ENCODE measurements at places on chromosomes 2 and 18. TPM values are rescaled to one million over a fixed set of nuclear protein-coding genes. Genes with fewer than 3 reads are reported as not detected.

GRCh38 chr2:180707175-180707883 is 273.1 kb upstream of the UBE2E3 start:
- DNase-seq = no peak

DNA sequence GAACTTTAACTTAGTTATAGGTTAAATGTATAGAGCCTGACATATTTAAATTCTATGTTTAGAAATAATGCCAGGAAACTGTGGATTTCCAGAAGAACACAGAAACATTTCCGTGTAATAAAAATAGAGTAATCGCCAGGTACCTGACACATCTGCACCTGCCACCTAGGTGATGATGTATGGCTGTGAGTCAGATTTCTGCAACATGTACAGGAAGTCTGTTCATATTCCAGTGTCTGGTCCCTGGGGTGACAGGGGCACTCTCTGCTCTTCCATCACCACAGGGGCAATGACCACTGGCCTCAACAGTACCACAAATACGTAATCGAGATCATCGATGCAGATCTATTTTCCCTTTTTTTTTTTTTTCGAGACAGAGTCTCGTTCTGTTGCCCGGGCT is 101.1 kb upstream of the LPIN2 start:
- no peak for DNase-seq

GRCh38 chr2:139078376-139078775 is 298.2 kb upstream of the NXPH2 start:
- DNase-seq = no peak

GRCh38 chr18:76188097-76188496 is 306.9 kb downstream of the ZNF516 start:
- DNase-seq = no peak

- DNase-seq = no peak
Observed at GRCh38 chr2:57701391-57701791, 345.2 kb upstream of the VRK2 start.

DNA sequence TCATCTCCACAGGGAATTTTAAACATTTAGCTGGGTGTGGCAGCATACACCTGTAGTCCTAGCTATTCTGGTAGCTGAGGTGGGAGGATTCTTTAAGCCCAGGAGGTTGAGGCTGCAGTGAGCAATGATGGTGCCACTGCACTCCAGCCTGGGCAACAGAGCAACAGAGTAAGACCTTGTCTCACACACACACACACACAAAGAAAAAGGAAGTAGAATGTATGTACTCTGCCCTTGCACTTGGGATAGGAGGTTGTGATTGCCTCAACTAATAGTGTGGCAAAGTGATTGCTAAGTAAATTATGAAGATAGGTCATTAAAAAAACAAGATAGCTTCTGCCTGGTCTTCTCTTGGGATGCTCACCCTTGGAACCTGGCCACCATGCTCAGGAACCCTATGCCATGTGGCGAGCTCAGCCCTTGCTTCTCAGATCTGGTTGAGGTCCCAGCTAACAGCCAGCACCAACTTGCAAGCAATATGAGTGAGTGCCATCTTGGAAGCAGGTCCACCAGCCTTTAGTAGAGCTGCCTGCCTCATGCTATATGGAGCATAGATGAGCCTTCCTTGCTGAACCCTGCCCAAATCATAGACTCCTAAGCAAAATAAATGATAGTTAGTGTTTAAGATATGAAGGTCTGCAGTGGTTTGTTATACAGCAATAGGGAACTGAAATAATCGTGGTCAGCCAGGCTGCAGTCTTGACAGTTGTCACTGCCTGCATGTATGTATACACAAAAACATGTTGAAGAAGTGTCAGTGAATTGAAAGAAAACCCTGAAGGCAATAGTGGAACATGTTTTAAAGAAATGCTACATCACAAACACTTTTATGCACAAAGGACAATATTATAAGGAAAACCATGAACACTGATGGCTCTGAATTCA is 30.1 kb upstream of the PNO1 start:
- DNase-seq = no peak

DNA sequence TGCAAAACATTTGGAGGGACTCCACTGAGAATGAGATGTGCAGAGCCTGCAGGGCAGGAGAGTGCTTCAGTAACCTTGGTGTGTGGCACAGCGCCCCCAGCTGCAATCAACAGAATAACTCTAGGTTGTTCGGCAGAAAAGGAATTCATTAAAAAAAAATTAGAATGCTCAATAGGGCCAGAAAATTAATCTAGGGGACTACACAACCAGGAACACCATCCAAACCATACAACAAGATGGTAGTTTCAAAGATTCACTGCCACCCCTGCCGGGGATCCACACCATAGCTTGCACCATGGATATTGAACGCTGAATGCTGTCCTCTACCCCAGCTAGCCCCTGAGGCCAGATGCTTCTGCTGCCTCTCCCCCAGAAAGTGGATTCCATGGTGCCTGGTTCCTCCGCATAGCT is 50.1 kb downstream of the THUMPD2 start:
- no peak for DNase-seq

DNA sequence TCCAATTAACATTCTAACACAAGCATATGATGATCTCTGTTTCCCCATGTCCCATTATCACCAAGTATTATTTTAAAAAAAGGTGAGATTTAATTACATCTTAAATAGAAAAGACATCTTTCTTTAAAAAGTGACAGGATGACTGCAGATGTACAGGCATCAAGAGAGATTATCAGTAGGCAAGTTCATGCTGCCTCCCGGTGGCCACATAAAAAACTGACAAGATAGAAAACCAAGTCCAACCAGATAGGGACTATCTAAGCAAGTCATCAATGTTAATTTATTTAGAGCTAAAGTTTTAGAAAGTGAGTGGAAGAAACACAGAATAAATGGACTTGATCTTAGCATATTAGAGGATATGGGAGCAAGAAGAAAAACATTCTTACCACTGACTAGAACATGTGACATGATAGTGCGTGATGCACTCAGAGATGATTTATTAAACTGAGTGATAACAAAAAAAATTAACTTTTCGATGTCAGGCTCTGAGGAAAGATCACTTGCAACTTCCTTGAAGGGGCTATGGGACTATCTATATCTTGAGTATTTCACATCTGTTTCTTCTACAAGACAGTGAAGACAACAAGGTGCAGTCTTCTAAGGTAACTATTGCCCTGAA is 5.4 kb upstream of the TDRD15 start:
- DNase-seq = peak; percentile 1

GRCh38 chr18:48193521-48194492 is 215.4 kb downstream of the ZBTB7C start:
- no peak for DNase-seq

- DNase-seq = no peak
Observed at GRCh38 chr2:1660656-1661640, 83.4 kb downstream of the PXDN start.

DNA sequence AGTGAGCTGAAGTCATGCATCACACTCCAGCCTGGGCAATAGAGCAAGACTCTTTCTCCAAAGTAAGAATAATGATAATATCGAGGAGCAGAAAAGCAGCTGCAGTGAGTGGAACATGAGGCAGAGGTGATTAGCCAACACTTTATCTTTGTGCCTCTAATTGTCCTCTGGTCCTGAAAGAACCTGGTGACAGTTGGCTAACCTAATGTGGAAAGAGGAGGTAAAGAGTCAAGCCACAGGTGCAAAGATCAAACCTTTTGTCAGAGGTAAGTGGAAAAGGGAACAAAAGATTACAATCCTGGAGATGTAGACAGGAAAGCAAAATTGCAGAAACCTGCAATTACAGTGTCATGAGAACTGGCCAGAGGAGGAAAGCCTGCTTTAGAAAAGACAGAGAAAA is 53.5 kb upstream of the LCLAT1 start:
- no peak for DNase-seq

- DNase-seq = no peak
Observed at GRCh38 chr18:58605027-58606020, 23.6 kb downstream of the ALPK2 start.

DNA sequence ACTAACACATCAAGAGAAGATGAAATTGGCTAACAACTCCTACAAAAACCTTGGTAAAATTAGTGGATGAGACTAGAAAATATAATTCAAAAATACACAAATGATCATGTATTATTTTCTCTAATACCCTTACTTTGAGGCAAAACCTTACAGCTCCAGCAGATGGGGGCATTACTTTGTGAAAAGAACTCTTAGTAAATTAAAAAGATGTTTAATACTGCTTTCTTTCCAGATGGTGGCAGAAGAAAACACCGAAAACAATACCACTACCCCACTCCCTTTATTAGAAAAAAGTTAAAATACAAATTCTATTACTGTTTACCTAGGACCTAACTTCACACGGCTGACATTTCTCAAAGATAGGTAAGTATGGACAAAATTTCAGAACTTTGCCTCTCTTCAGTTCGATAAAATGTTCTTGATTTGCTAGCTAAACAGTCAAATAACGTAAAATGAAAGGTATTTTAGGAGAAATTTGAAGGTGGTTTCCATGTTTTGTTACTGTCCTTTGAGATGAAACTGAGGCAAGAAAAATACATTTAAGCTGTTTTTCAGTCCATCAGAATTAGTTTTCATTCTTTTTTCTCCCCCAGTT is 30.6 kb downstream of the ORC4 start:
- DNase-seq = peak; percentile 58

GRCh38 chr2:117656546-117656945 is 157.9 kb upstream of the DDX18 start:
- DNase-seq = no peak

- no peak for DNase-seq
Observed at GRCh38 chr2:60098996-60099395, 454.5 kb downstream of the BCL11A start.

The COL4A4 gene
- total RNA-seq = 0.30 TPM

The PLGLB1 gene
- 5.4 TPM for total RNA-seq

The ANO7 gene
- total RNA-seq = 0.79 TPM

The DOK6 gene
- 7.0 TPM for total RNA-seq

The SLC5A7 gene
- 0.10 TPM for total RNA-seq

The ACTR1B gene
- total RNA-seq = 26.7 TPM

The ANKRD29 gene
- total RNA-seq = 6.1 TPM

The ERBB4 gene
- total RNA-seq = 2.1 TPM

The RALB gene
- total RNA-seq = 41.7 TPM

The ANKMY1 gene
- total RNA-seq = 7.6 TPM

The MTCL1 gene
- 10.7 TPM for total RNA-seq

The MAPK4 gene
- 1.8 TPM for total RNA-seq

The PPIL3 gene
- 52.4 TPM for total RNA-seq

The NFATC1 gene
- 18.7 TPM for total RNA-seq

Data from skin of body (tissue), 3 donors.